ENCODE measurements at places on chromosomes 16 and 17. TPM values are rescaled to one million over a fixed set of nuclear protein-coding genes. Genes with fewer than 3 reads are reported as not detected.

DNA sequence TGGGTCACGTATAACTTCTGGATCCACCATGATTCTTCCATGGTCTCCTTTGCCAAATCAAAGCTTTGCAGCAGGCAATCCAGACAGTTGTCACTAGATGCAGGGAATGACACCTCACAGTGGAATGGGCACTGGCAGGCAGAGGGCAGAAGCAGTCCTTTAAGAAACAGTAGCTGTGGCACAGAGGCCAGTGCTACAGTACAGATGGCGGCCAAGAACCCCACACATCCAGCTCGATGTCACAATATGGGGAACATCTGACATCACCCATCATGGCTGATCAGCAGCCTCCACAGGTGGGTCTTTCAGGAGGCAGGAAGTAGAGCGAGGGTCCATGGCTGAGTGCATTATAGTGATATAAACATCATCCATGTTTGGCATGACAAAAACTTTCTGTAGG lies 18.8 kb upstream of the ERN1 start:
- H3K27me3 ChIP-seq, result no peaks in the 10 kb centered on the region
- no peaks in the 10 kb centered on the region for H3K36me3 ChIP-seq
- no peak for DNase-seq
- peaks cover 6% of the 10 kb centered on the region for H3K4me1 ChIP-seq

DNA sequence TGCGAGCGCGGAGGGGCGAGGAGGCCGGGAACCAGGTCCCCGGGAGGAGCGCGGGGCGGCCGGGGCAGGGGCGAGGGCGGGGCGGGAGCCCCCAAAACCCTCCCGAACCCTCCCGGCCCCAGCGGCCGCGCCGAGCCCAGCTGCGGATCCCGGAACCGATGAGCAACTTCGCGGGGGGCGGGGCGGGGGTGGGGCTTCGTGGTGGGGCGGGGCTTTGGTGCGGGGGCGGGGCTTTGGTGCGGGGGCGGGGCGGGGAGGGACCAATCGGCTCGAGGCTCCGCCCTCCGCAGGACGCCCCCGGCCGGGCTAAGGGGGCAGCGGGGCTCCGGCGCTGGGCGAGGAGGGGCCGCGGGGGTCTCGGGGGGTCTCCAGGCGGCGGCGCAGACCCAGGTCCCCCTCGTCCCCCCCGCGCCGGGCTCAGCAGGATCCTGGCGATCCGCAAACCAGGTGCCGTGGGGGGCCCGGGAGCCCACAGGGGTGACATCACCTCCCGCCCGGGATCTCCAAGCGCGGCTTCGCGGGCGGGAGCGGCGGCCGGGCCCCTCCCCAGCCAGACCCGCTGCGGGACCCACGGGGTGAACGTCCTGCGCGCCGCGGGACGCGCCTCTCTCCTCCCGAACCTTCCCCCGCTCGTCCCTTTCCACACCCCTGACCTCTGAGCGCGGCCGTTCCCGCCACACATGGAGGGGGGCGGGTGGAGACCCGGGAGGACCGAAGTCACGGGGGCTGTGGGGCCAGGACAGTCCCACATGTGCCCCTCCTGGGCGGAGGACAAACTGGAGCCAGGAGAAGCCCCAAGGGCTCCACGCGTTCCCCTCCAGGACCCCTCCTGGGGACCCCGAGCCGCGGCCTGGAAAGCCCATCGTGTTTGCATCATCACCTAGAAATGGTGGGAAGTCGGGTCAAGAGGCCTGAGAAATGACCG lies at the start of gene ABR:
Gene ABR, minus strand, starts transcription at position 164 of the 925 bp plus-strand sequence. CDS start 254 bp downstream, outside the sequence.
- peak within 1 kb of the TSS; percentile 75 for H3K4me3 ChIP-seq
- no peak for DNase-seq
- H3K27me3 ChIP-seq, result no peaks in the 10 kb centered on the region
- H3K27ac ChIP-seq, result peak within 1 kb of the TSS; percentile 52
- no peaks in the 10 kb centered on the region for H3K36me3 ChIP-seq
- peaks cover 17% of the 10 kb centered on the region for H3K4me1 ChIP-seq

DNA sequence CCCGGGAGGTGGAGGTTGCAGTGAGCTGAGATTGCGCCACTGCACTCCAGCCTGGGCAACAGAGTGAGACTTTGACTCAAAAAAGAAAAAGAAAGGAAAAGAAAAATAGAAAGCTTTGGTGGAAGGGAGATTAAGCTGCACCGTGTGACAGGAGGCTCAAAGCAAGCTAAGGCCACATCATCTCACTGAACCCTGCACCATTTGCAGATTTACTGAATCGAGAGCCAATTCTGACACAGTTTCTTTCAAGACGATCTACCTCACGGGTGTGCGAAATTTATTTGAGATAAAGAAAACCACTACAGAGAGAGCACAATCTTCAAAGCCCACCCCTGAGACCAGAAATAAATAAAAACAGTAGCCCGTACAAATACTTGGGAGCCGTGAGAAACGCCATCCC lies 49.6 kb downstream of the RTN4RL1 start:
- H3K27ac ChIP-seq, result no peak overlapping the region
- DNase-seq, result no peak
- H3K4me3 ChIP-seq, result no peak overlapping the region
- H3K4me1 ChIP-seq, result no peaks in the 10 kb centered on the region
- no peaks in the 10 kb centered on the region for H3K27me3 ChIP-seq
- no peaks in the 10 kb centered on the region for H3K36me3 ChIP-seq

Gene GUCY2D
- total RNA-seq, result 1.4 TPM

Gene HSD17B1
- total RNA-seq, result 1.4 TPM
